ENCODE measurements at places on chromosomes 12 and 14.

- DNase-seq: no peak
Measured at GRCh38 chr12:16019136-16019535, 108.0 kb downstream of the DERA start.

- DNase-seq: no peak
Measured at GRCh38 chr14:85530626-85531025, 682 bp downstream of the FLRT2 start.

DNA sequence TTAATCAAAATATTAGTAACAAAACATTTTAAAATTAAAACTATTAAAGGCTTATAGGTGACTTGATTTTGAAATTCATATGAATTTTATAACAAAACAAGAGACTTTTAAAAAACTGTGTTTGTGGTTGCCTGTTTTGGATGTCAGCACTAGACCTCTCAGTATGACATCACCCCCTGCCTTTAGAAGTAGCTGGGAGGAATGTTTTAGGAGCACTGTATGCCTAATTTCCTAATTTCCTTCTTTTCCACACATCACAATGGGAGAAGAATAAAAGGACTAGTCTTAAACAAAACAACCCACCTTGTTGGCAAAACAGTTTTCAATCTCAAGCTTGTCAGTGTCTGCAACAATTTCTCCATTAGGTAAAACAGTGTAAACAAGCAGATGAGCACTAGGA, 48.1 kb upstream of the PZP start:
- peak; percentile 54 for DNase-seq

- no peak for DNase-seq
Measured at GRCh38 chr14:82104013-82104412, 570.4 kb upstream of the SEL1L start.
